Mammary epithelial cell (primary cell): ENCODE measurements at places on chromosomes 3 and 15. TPM values are rescaled to one million over a fixed set of nuclear protein-coding genes. Genes with fewer than 3 reads are reported as not detected.

- no peak for DNase-seq
These were observed 785 bp downstream of the MFSD1 start for GRCh38 chr3:158802409-158803268.

GRCh38 chr3:149277331-149277813 lies 55.7 kb upstream of the CP start:
- DNase-seq, result peak; percentile 78

- DNase-seq, result no peak
These were observed 352.3 kb downstream of the ROBO2 start for GRCh38 chr3:77392181-77392580.

- peak; percentile 43 for DNase-seq
These were observed 213.0 kb upstream of the FEZF2 start for GRCh38 chr3:62586356-62586755.

CP gene
- polyA plus RNA-seq, result not detected

LEKR1 gene
- polyA plus RNA-seq, result 0.03 TPM

GOLGA8R gene
- polyA plus RNA-seq, result 0.09 TPM

DNA sequence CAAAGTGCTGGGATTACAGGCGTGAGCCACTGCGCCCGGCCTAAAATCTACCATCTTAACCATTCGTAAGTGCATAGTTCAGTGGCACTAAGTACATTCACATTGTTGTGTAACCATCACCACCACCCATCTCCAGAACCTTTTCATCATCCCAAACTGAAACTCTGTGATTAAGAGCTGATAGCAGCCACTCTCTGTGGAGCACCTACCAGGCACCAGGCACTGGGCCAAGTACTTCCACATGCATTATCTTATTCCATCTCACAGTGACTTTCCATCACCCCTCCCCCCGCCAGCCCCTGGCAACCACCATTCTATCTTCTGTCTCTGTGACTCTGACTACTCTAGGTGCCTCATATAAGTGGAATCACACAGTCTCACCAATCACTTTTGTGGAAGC lies 2.3 kb upstream of the INSYN1 start:
- no peak for DNase-seq

TRH gene
- not detected for polyA plus RNA-seq

- no peak for DNase-seq
These were observed 45.2 kb downstream of the GASK1A start for GRCh38 chr3:43024181-43024885.

- DNase-seq, result peak; percentile 89
These were observed 35.5 kb downstream of the ARRDC4 start for GRCh38 chr15:97995881-97996603.

GRCh38 chr3:45002720-45003119 lies 23.4 kb upstream of the CLEC3B start:
- no peak for DNase-seq

SLC22A14 gene
- 0.10 TPM for polyA plus RNA-seq

GOLGA6A gene
- polyA plus RNA-seq, result not detected

GRCh38 chr3:46285931-46286619 lies 43.8 kb downstream of the CCR3 start:
- no peak for DNase-seq

GRCh38 chr3:188822004-188822403 lies 349.8 kb upstream of the TPRG1 start:
- DNase-seq, result no peak

TEX55 gene
- 0.05 TPM for polyA plus RNA-seq

MESD gene
- 15.7 TPM for polyA plus RNA-seq

DNA sequence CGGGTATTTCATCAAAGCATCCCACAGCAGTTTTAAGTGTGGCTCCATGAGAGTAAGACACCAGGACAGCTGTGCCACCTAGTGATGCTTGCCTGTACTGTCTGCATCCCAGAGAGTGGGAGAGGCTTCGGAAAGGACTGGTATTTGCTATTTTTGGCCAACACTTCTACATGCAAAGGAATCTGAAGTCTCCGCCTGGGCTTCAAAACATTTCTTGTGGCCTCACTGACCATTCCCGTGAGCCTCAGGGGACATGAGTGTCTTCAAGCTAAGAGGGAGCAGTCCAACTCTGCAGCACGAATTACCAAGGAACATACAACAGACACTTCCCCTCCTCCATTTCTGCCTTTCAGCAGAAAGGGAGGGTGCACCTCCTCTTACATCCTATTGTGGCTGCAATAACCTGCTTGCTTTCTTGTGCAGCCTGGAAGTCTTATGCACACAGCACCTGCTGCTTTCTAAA lies 177.5 kb downstream of the RORA start:
- DNase-seq, result peak; percentile 12

DNA sequence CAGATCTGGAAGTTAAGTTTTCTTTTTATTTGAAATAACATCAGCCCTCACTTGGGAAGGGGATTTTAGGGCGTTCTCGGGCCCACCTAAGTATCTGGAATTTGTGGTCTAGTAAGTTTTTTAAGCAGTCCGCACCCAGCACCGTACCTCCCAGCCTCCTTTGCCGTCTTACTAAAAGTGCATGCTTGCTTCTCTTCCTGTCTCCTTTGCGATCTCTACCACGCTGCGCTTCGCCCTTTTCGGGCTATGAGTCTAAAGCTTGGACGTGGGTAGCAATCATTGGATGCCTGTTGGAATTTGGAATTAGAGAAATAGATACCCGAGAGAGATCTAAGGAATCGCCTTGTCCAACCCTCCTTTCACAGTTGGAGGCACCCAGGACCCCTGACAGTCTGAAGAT lies 1.1 kb downstream of the THSD4 start:
- DNase-seq, result no peak

- no peak for DNase-seq
These were observed 45.0 kb upstream of the PIK3CB start for GRCh38 chr3:138879541-138880380.

DNA sequence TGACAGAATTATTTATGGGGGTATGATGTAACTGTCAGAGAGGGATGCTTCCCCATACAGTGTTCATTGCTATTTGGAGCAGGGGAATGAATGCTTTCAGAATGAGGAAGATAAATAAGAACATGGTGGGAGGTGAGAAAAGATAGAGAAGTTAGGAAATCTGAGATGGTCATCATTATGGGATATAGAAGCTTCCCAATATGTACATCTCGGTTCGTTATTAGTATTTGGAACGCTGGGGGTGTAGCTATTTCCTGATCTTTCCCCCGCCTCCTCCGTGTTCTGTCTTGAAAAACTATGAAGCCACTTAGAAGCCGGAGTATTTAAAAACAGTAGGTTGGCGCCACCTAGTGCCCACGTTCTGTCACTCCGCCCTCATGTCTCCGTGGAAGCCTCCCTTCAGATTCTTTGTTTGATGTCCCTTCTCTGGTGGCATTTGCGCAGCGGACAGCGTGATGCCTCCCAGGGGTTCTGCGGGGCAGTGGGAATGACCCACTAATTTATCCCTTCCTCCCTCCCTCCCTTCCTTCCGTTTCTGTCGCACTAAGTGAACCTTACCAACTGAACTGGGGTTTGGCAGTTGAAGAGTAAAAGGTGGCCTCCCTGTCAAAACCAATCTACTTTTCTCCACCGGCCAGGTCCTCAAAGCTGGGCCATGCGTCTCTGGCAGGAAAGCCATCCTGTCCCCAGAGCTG lies 184.5 kb downstream of the FEZF2 start:
- DNase-seq, result peak; percentile 45

- no peak for DNase-seq
These were observed 157.2 kb upstream of the MYRIP start for GRCh38 chr3:39651993-39652739.

GRCh38 chr3:11757929-11758328 lies 88.8 kb downstream of the TAMM41 start:
- DNase-seq, result no peak

DNA sequence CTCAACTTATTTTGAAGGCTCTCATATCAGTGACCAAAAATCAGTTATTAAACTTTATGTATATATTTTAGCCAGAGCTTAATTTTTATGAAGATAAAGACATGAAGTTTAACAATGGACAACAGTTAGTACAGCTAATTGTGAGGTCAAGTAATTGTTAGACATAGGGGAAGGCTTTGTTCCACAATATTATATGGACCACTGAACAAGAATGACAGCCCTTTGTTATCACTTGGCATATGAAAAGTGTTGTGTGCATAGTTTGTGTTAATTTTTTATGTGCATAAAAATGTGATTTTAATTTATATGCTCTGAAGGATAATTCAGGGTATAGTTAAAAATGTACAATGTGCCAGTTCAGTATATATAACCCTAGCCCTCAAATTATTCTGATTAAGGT lies 12.0 kb downstream of the DNAJC19 start:
- DNase-seq, result no peak

GHRL gene
- not detected for polyA plus RNA-seq

DNA sequence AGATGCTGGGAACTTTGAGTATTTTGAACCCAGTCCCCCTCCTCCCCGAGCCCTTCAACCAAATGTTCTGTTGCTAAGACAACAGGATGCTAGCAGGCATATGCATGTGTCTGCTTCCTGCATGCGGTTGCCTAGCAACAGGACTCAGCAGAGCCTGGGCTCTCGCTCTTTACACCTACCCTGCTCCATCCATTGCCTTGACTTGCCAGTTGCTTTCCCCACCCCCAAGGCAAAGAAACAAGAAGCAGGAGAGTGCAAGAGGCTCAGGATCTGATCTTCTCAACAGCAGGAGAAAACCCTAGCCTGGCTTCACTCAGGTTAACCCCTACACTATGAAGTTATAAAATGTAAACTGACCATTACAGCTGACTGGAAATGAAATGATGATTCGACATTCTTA lies 393.0 kb downstream of the IGSF11 start:
- DNase-seq, result no peak

GRCh38 chr3:160618878-160619277 lies 53.5 kb upstream of the KPNA4 start:
- DNase-seq, result no peak

KBTBD8 gene
- polyA plus RNA-seq, result 1.5 TPM

DNA sequence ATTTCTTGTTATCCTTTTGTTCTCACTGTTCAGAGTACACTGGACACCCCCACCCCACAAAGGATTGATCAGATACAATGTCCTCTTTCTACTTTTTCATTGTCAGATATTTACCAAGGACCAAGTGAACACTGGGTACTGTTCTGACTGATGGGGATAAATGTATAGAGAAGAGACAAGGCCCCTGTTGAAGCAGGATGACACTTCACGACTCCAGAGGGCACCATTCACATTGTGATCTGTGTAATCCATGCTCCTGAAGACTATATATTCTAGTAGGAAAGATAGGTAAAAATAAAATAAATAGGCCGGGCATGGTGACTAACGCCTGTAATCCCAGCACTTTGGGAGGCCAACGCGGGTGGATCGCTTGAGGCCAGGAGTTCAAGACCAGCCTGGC lies 7.2 kb upstream of the CRYGS start:
- DNase-seq, result no peak

DNA sequence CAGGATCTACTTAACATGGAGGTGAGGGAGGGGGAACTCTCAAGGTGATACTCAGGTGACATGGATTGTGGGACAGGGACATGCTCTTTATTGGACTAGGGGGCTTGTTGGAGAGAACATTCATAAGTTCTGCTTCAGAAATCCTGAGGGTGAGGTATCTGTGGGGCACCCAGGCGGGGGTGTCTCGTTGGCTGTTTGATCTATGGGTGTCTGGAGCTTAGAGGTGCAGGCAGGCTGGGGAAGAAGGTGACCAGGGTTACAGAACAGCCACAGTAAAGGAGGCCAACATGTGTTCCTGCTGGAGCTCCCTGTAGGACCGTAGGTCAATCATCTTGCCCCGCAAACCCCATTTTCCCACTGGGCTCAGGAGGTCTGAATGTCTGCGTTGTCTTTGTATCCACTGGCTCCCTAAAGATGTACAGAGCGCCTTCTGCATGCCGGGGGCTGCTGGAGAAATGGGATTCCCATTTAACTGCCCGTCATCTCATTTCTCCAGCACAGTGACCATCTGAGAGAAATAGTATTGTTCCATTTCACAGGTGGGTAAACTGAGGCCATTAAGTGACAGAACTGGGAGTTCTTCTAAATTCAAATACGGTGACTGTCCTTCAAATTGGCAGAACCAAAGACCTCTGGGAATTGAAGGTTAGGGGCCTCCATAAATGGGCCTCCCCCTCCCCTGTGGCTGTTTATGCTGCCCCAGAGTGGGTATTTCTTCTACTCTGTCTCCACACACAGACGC lies 40.3 kb upstream of the TSEN2 start:
- DNase-seq, result no peak

DNA sequence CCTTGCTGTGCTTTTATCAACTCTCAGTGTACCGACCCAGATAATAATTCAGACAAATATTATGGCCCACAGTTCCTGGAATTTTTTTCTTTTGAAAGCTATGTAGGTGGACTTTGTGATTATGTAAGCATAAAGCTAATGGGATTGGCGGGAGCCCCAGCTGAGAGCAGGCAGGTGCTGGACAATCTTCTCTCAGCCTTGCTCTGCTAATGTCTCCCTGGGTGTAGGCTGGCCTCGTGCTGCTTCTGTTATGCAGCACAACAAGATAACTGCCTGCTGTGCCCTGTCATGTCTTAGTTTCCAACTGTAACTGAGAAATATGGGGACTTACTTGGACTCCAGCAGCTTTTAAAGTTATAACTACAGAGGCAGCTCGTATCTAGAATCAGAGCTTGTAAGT lies 415.0 kb downstream of the PDCD6IP start:
- no peak for DNase-seq

DNA sequence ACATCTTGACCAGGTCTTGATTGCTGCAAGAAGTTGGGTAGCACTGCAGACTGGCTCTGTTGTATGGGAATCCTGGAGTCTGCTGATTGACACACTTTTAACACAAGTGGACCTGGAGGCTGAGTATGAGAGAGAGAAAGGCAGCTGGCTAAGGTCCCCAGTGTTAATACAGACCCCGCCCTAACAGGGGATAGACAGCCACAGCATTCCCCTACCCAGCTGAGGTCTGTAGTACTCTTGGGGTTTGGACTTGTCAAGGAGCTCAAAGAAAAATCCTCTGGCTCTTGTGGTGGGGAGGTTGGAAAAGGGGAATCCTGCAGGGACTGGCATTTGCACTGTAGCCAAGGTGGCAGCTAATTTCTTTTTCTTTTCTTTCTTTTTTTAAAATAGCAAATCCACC lies 192.7 kb downstream of the ZNF621 start:
- no peak for DNase-seq

GRCh38 chr3:87126321-87126720 lies 100.8 kb upstream of the CHMP2B start:
- DNase-seq, result no peak

GJD2 gene
- not detected for polyA plus RNA-seq

DNA sequence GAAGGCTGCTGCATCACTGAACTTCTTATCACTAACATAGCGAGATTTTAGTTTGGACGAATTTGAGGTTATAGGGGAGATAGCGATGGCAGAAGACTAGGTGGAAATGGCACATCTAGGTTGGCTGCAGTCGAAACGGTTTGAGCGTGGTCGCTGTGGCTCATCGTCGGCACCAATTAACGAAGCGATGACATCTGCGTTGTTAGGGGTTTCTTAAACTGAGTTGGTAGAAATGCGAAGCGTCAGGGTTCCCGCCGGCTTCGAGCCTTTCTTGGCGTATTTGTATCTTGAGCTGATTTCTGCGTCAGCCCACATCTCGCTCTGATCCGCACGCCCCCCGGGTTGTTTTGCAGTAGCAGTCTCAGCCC lies 319 bp downstream of the LNP1 start:
- DNase-seq, result no peak
